COR-L47 (cell line): ENCODE measurements at places on chromosomes 6 and 20.

DNA sequence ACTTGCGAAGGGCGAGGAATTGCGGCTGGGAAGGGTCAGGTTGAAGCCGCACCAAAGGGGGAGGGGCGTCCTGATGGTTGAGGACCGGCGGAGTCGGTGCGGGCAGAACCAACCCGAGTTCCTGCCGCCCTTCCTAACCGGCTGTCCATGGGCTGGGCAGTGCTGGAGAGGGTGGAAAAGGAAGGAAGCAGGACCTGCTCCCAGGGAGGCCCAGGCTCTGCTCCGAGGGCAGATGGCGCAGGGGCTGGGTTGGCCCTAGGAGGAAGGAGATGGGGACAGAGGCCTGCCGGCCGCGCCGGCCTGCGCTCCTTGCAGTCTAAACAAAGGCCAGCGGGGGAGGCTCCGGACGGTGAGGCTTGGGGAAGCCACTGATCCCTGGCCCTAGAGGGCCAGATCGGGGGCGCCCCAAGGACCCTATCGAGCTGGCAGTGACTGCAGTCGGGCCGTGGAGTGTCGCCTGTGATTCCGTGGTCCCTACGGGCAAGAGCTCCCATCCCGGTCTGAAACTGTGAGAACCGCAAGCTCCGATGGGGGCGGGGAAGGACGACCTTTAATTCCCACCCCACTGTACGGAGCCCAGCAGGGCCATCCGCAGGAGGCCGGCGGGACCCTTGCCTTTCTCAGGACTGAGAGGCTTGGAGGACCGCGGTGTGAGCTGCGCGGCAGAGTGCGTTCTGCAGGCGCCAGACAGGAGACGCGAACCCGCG lies 39.4 kb downstream of the YTHDF1 start:
- DNase-seq = no peak

DNA sequence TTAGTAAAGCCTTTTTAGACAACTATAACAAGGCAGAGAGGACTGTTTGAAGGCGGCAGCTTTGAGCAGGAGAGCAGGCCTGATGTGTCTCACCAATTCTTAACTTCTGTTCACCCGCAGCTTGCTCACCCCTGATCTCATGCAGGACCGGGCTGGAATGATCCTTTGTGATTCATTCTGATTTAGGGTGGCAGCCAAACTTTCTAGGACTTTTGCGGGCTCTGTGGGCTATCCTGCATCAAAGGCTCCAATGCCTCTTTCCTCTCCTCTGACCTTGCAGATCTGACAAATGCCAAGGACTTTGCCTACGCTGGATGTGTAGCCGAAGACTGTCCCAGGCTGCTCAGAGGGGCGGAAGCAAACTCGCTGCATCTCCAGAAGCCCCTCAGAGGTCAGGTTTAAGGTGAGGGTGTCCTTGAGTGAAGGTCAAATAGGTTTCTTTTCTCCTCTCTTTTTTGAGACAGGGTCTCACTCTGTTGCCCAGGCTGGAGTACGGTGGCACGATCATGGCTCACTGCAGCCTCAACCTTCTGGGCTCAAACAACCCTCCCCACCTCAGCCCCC lies 72.3 kb downstream of the VEGFA start:
- no peak for DNase-seq

- DNase-seq = no peak
These were observed 1.8 kb downstream of the CHMP4B start for GRCh38 chr20:33812908-33813462.

- no peak for DNase-seq
These were observed 10.1 kb upstream of the FRK start for GRCh38 chr6:116070616-116071389.

GRCh38 chr20:963795-964194 lies 38.3 kb downstream of the RSPO4 start:
- DNase-seq = no peak

DNA sequence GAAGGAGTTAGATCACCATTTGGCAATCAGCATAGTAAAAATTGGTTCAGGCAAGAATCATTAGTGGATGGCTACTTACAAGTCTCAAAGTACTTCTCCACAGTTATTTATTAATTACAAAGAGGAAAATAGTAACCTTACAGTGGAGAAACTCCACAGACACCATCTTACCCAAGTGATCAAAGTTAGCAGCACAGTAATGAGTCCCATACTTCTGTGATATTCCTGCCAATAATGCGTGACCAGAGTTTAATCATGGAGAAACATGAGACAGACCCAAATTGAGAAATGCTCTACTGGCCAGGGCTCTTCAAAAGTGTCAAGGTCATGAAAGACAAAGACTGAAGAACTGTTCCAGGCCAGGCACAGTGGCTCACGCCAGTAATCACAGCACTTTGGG lies 9.5 kb downstream of the TBC1D7 start:
- DNase-seq = no peak

- DNase-seq = no peak
These were observed 3.7 kb downstream of the PYGB start for GRCh38 chr20:25251558-25251957.
